ENCODE measurements at places on chromosomes 12 and 14. TPM values are rescaled to one million over a fixed set of nuclear protein-coding genes. Genes with fewer than 3 reads are reported as not detected.

The INHBE gene
- not detected for polyA plus RNA-seq

The GPR65 gene
- 0.95 TPM for polyA plus RNA-seq

The SRRM4 gene
- not detected for polyA plus RNA-seq

The CREBL2 gene
- 24.9 TPM for polyA plus RNA-seq

The CDKN1B gene
- 15.6 TPM for polyA plus RNA-seq

The KLRC3 gene
- 0.17 TPM for polyA plus RNA-seq

The RHNO1 gene
- 5.3 TPM for polyA plus RNA-seq

The IL31 gene
- polyA plus RNA-seq: not detected

The SYCP3 gene
- not detected for polyA plus RNA-seq

The PLEKHG7 gene
- not detected for polyA plus RNA-seq

The FITM1 gene
- polyA plus RNA-seq: 0.61 TPM

The RFLNA gene
- polyA plus RNA-seq: 12.7 TPM

The CCDC184 gene
- polyA plus RNA-seq: 0.25 TPM

The NEUROD4 gene
- polyA plus RNA-seq: not detected

The KCNC2 gene
- polyA plus RNA-seq: not detected

The ITPK1 gene
- polyA plus RNA-seq: 26.6 TPM

The ADAMTS20 gene
- not detected for polyA plus RNA-seq

The HEBP1 gene
- 58.7 TPM for polyA plus RNA-seq

The NTN4 gene
- polyA plus RNA-seq: 11.1 TPM

The TAS2R42 gene
- polyA plus RNA-seq: not detected

The CLEC2B gene
- polyA plus RNA-seq: 1.5 TPM

The TPPP2 gene
- not detected for polyA plus RNA-seq

The HOXC10 gene
- 0.63 TPM for polyA plus RNA-seq

The KLHDC2 gene
- polyA plus RNA-seq: 46.4 TPM

The PTHLH gene
- 0.08 TPM for polyA plus RNA-seq

The RTL1 gene
- polyA plus RNA-seq: 0.01 TPM

The PARP11 gene
- 3.0 TPM for polyA plus RNA-seq

The SSTR1 gene
- polyA plus RNA-seq: 1.0 TPM

The DIO2 gene
- polyA plus RNA-seq: 1.3 TPM

The AQP2 gene
- not detected for polyA plus RNA-seq

The GLIPR1L1 gene
- polyA plus RNA-seq: not detected

The ZNF664 gene
- 76.4 TPM for polyA plus RNA-seq

The LTBR gene
- 53.4 TPM for polyA plus RNA-seq

The RILPL1 gene
- 3.4 TPM for polyA plus RNA-seq

The POTEM gene
- polyA plus RNA-seq: not detected

The TAS2R31 gene
- polyA plus RNA-seq: 0.12 TPM

The FOXG1 gene
- not detected for polyA plus RNA-seq

The FAM234B gene
- 1.8 TPM for polyA plus RNA-seq

The CLEC6A gene
- 0.09 TPM for polyA plus RNA-seq

The RNASE13 gene
- polyA plus RNA-seq: not detected

The SPX gene
- polyA plus RNA-seq: 9.0 TPM

The KCNH3 gene
- 0.32 TPM for polyA plus RNA-seq

The KRT6C gene
- not detected for polyA plus RNA-seq

The SERPINA9 gene
- not detected for polyA plus RNA-seq

The KRT79 gene
- polyA plus RNA-seq: 0.26 TPM

The NR4A1 gene
- polyA plus RNA-seq: 1,093 TPM

The TMEM119 gene
- polyA plus RNA-seq: 14.7 TPM

The TRMT61A gene
- polyA plus RNA-seq: 6.9 TPM

The C1QL4 gene
- not detected for polyA plus RNA-seq

The B4GALNT1 gene
- polyA plus RNA-seq: 0.70 TPM

The KRT74 gene
- not detected for polyA plus RNA-seq

The CLEC4A gene
- polyA plus RNA-seq: 0.89 TPM

The KLRC1 gene
- not detected for polyA plus RNA-seq

All from adipose tissue (tissue), 3 donors.